Stimulated activated CD4-positive, alpha-beta T cell treated with anti-CD3 and anti-CD28 coated beads, Interleukin-2, amount 100 ng/mL, for 48 hours (primary cell): ENCODE measurements at places on chromosomes 5 and 9.

DNA sequence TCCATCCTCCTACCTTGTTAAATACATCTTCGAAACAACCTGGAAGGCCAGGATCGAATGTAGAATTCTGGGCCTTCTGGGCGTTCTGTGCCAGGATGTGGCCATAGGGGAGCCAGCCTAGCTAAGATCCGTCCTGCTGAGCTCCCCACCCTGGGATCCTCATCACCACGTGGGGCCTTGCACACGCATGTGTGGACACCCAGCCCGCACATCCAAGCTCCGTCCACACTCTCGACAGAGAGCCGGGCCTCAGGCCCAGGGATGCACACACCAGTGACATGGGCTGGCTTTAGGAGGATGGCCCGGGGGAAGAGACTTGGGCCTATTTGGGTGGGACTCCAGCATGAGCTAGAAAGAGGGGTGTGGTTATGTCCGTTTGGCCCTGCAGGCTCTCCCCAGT lies 154.0 kb downstream of the PAX5 start:
- DNase-seq, result no peak

DNA sequence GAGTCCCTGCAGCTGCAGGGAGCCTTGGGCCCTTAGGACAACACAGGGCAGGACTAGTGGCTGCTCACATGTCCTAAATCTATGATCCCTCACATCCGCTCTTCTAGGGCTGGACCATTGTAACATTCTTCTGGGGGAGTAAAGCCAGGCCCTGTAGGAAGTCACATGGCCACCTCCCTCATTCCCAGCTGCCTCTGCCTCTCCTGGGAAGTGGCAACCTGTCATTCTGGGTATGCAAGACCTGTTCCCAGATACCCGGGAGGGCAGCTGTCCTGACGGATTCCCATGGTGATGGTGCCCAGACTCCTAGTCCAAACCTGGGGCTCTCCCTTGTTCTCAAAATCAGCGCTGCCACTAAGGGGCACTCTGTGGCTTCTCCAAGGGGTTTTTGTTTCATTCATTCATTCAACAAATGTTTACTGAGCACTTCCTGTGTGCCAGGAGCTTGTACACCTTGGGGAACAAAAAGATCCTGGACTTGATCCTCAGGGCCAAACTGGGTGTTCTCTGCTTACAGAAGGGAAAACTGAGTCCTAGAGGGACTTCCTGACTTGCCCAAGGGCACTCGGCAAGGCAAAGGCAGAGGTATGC lies 85.6 kb downstream of the PSD2 start:
- no peak for DNase-seq

DNA sequence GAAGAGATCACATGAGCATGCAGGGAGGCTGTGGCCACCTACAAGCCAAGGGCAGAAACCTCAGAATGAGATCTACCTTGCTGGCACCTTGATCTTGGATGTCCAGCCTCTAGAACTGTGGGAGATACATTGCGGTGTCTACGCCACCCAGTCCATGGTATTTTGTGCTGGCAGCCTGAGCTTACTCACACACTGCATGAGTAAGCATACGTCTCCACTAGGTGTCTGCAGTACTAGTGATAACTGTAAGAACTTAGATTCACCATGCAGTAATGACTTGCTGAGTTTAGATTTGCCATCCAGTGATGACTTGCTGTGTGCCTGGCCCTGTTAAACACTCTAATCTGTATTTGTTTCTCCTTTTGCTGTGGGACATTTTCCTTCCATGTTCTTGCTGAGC lies 417.7 kb downstream of the GADD45G start:
- DNase-seq, result no peak

- no peak for DNase-seq
These were observed 73.9 kb downstream of the FOXD1 start for GRCh38 chr5:73374520-73375190.

DNA sequence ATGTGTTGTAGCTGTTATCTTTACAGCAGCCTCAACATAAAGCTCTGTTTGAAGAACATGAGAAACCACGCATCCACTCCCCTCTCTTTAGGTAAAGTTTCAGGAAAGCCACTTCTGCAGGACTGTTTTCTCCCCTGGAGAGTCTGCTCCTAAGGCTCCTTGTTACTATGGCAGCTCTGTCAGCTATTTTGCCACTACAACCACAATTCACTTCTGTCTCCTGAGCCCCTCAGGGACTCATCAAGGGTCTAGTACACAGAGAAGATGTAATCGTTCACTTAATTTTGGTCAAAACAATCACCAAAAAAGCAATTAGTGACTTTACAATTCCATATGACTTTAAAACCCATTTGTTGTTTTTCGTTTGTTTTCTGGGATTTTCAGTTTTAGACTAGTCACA lies 157.7 kb downstream of the FBN2 start:
- no peak for DNase-seq

GRCh38 chr5:109921735-109922380 lies 232.1 kb downstream of the MAN2A1 start:
- DNase-seq, result no peak

DNA sequence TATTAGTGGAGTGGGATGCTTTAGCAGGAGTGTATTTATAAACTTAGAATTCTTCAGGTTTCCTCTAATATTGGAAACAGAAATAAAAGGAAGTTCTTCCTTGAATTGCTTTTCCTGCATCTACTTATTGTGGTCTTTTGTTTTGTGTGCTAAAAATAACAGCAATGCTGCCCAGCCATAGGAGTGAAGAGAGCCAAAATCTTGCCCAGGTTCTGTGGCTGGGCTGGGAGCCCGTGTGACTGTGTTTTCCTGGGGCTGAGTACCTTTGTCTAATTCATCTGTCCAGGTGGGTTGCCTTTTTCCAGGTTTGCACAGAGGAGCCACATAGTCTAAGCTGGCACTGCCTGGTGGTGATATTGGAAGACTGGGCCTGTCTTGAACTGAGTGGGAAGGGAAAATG lies 179.7 kb upstream of the ADAMTSL1 start:
- no peak for DNase-seq

DNA sequence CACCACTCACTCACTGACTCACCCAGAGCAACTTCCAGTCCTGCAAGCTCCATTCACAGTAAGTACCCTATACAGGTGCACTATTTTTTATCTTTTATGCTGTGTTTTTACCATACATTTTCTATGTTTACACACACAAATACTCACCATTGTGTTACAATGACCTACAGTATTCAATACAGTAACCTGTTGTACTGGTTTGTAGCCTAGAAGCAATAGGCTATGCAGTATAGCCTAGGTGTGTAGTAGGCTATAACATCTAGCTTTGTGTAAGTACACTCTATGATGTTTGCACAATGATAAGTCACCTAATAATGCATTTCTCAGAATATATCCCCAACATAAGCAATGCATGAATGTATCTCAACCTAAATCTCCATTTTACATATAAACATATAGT lies 541.1 kb downstream of the NR2F1-AS1 start:
- DNase-seq, result no peak
